ENCODE measurements at places on chromosomes 4 and X.

DNA sequence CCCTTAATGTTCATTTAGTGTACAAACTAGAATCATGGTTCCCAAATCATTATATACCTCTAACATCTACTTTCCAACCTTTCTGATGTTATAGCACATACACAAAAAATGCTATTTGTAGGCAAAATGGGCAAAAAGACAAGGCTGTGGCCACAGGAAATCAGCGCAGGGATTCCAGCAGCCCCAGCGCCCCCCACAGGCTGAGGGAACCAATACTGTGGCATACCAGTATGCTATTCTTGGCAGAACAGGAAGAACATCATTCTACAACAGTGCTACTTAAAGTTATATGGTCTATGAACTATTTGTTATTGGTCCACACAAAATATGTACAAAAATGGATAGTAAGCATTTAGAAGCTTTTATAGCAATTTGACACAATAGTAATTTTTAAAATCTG lies 25.3 kb downstream of the STEEP1 start:
- no peak for DNase-seq
- H3K27me3 ChIP-seq = no peaks in the 10 kb centered on the region
- no peaks in the 10 kb centered on the region for H3K36me3 ChIP-seq

DNA sequence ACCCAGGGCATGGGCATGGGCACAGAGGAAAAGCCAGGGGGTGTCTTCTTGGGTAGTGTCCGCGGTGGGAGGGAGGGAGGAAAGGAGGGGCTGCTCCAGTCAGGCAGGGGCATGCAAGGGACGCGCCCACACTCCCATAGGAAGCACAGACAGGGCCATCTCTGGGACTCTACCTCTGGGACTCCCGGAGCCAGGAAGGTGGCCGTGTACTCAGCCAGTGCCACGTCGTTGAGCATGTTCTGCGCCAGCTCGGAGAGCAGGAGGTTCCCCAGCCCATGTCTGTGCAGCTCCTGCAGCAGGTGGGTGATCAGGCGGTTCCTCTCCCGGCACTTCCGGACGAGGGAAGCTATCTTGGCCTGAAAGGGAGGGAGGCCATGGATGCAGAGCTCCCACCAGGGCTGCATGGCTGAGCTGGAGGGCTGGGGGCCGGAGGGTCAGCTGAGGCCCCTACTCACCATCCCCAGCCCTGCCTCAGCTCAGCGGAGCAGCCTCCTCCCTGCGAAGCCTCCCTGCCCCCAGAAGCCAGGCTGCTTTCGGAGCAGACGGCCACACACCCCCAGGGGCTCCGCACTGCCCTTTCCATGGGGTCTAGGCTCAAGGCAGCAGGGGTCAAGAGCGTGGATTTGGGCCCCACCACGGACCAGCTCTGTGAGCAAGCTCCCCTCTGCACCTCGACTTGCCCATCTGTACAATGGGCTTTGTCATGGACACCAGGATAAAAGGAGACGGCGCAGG lies 44.6 kb downstream of the C4orf50 start:
- H3K4me3 ChIP-seq = no peak overlapping the region
- H3K4me1 ChIP-seq = no peaks in the 10 kb centered on the region
- H3K36me3 ChIP-seq = no peaks in the 10 kb centered on the region
- no peak overlapping the region for H3K27ac ChIP-seq
- H3K27me3 ChIP-seq = no peaks in the 10 kb centered on the region

GRCh38 chr4:177937041-177937440 lies 494.8 kb upstream of the AGA start:
- DNase-seq = no peak
- no peak overlapping the region for H3K27ac ChIP-seq
- no peaks in the 10 kb centered on the region for H3K36me3 ChIP-seq
- H3K4me1 ChIP-seq = no peaks in the 10 kb centered on the region

DNA sequence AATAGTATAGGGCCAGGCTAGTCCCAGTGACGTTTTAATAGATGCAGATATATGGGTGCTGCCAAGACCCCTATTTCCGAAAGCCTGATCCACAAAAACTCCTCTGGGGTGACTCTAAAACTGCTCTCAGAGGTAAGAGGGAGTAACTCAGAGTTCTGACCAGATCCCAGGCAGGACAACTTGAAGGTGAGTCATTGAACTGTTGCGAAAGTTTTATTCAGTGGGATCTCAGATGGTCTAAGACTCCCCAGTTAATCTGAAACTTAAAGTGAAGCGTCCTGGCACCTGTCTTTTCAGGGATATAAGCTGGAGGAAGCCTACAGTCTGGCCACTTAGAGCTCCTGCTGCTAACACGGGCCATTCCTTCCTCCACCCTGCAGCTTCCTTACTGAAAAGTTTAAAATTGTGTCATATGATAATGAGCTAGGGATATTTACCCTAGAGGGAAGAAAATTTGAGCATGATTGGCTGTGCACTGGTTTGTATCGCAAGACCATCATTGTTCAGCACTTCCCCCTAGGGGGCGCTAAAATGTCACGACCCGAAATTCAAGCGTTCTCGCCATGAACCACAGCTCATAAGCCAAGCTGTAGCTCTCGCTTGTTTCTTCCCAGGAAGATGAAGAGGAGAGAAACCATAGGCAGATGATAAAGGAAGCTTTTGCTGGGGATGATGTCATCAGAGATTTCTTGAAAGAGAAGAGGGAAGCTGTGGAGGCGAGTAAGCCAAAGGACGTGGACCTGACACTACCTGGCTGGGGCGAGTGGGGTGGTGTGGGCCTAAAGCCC lies 19.5 kb downstream of the UTP14A start:
- H3K4me3 ChIP-seq = no peak overlapping the region
- peak; percentile 82 for DNase-seq
- H3K4me1 ChIP-seq = no peaks in the 10 kb centered on the region
- no peak overlapping the region for H3K27ac ChIP-seq
- H3K27me3 ChIP-seq = no peaks in the 10 kb centered on the region

DNA sequence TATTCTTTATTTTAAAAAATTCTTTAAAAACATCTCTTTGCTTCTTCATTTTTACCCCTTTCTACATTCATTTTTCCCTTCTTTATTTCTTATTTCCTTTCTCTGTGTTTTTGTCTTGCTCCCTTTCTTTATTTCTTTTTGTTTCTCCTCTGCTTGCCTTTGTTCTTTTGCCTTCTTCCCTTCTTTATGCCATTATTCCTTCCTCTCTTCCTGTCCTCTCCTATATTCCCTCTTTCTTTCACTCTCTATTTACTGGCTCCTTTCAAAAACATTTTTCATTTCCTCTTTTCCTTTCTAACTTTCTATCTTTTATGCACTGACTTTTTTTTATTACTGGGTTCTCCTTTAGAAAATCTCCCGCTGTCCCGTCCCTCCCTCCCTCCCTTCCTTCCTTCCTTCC lies 102.2 kb downstream of the RBMX2 start:
- H3K4me3 ChIP-seq = no peak overlapping the region
- DNase-seq = no peak
- no peaks in the 10 kb centered on the region for H3K27me3 ChIP-seq
- H3K27ac ChIP-seq = no peak overlapping the region

DNA sequence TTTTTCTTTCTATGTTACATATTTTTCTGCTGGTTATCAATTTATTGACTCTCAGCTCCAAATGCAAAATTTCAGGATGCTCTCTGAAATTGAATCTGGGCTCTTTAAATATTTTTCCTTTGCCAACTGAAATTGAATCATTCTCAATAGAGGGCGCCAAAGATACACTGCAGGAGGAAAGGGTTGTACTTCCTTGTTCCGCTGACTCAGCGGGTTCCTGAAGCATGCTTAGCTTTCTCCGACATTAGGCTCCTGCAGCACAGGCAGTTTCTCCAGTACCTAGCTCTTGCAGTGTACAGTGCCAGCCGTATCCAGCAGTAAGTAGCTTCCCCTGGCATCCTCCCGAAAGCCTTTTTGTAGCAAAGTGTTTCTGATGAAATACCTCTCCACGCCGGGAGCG lies 28.8 kb upstream of the CFAP47 start:
- H3K4me1 ChIP-seq = no peaks in the 10 kb centered on the region
- no peak for DNase-seq
- H3K27ac ChIP-seq = no peak overlapping the region
- H3K36me3 ChIP-seq = no peaks in the 10 kb centered on the region
- H3K4me3 ChIP-seq = no peak overlapping the region

GRCh38 chr4:23734000-23734399 lies 155.8 kb downstream of the PPARGC1A start:
- no peak overlapping the region for H3K27ac ChIP-seq
- no peak for DNase-seq
- no peak overlapping the region for H3K4me3 ChIP-seq
- H3K4me1 ChIP-seq = no peaks in the 10 kb centered on the region

- H3K4me1 ChIP-seq = no peaks in the 10 kb centered on the region
- peak; percentile 66 for DNase-seq
- H3K27ac ChIP-seq = no peak overlapping the region
- H3K36me3 ChIP-seq = no peaks in the 10 kb centered on the region
These were observed 203.6 kb downstream of the SPRY1 start for GRCh38 chr4:123599920-123600810.

- H3K27ac ChIP-seq = no peak overlapping the region
- H3K36me3 ChIP-seq = no peaks in the 10 kb centered on the region
- no peak overlapping the region for H3K4me3 ChIP-seq
- no peaks in the 10 kb centered on the region for H3K27me3 ChIP-seq
These were observed 569.1 kb upstream of the GRID2 start for GRCh38 chr4:91734682-91735081.

DNA sequence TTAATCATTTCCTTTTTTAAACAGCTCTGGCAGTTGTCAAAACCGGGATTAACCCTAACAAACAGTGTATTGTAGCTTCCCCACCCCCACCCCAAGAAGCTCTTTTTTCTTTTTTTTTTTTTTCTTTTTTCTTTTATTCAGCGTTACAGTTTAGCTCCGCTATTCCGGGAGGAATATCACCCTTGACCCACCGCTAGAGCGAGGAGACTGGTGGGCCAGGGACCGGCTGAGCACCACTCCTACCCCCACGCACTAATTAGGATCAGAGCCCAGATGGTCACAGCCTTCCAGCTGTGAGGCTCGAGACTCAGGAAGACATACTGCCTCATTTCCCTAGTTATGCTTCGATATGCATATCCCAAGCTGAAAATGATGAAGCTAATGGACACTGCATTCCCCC lies 2.0 kb downstream of the PARM1 start:
- no peaks in the 10 kb centered on the region for H3K36me3 ChIP-seq
- H3K27me3 ChIP-seq = no peaks in the 10 kb centered on the region
- DNase-seq = no peak
- peak overlapping the region; percentile 92 for H3K27ac ChIP-seq
- no peaks in the 10 kb centered on the region for H3K4me1 ChIP-seq
- peak overlapping the region; percentile 58 for H3K4me3 ChIP-seq

GRCh38 chr4:139562067-139562684 lies 6.2 kb upstream of the SETD7 start:
- no peaks in the 10 kb centered on the region for H3K27me3 ChIP-seq
- DNase-seq = no peak
- H3K36me3 ChIP-seq = no peaks in the 10 kb centered on the region
- no peaks in the 10 kb centered on the region for H3K4me1 ChIP-seq
- H3K4me3 ChIP-seq = no peak overlapping the region

GRCh38 chr4:77348815-77349214 lies 191.8 kb downstream of the CCNG2 start:
- no peak for DNase-seq
- no peak overlapping the region for H3K27ac ChIP-seq
- H3K4me3 ChIP-seq = no peak overlapping the region
- no peaks in the 10 kb centered on the region for H3K36me3 ChIP-seq

- DNase-seq = no peak
- no peak overlapping the region for H3K4me3 ChIP-seq
- peaks cover 19% of the 10 kb centered on the region for H3K4me1 ChIP-seq
- H3K36me3 ChIP-seq = no peaks in the 10 kb centered on the region
These were observed 37.7 kb downstream of the FRYL start for GRCh38 chr4:48742412-48742811.

- no peaks in the 10 kb centered on the region for H3K27me3 ChIP-seq
- peak overlapping the region; percentile 58 for H3K4me3 ChIP-seq
- no peaks in the 10 kb centered on the region for H3K36me3 ChIP-seq
- peak overlapping the region; percentile 76 for H3K27ac ChIP-seq
- peaks cover 12% of the 10 kb centered on the region for H3K4me1 ChIP-seq
These were observed 964 bp downstream of the VEGFC start for GRCh38 chr4:176791591-176792325.

GRCh38 chr4:143286701-143287571 lies 49.7 kb upstream of the GAB1 start:
- H3K36me3 ChIP-seq = no peaks in the 10 kb centered on the region
- H3K4me3 ChIP-seq = no peak overlapping the region
- peak overlapping the region; percentile 57 for H3K27ac ChIP-seq
- DNase-seq = no peak
- peaks cover 26% of the 10 kb centered on the region for H3K4me1 ChIP-seq
- no peaks in the 10 kb centered on the region for H3K27me3 ChIP-seq

DNA sequence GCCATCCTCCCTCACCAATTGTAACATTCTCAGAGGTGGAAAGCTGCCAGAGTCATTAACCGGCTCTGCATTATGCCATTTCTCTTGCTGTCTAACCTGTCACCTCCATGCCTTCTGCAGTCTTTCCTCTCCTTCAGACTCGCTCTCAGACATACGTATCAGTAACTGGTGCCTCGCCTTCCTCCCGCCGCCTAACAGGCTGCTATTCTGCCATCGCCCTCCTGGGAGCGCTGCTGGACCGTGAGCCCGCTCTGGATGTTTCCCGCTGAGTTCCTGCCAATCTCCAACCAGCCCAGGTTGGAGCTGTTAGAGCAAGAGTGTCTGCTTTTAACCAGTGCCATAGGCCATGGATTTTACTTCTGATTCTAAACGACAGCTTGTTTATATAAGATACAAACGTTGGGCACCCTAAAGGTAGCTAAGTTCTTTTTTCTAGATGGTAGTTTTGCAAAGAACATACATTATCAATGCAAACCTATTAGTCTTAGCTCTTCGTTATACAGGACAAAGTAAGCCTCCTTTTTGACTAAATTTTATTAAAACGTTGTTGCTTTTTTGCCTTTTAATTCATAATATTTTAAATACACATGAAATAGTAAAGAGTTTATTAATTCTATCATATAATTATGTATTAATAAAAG lies 59.5 kb upstream of the NEIL3 start:
- no peaks in the 10 kb centered on the region for H3K4me1 ChIP-seq
- no peak overlapping the region for H3K27ac ChIP-seq
- H3K4me3 ChIP-seq = no peak overlapping the region
- DNase-seq = peak; percentile 72
- H3K27me3 ChIP-seq = no peaks in the 10 kb centered on the region
- no peaks in the 10 kb centered on the region for H3K36me3 ChIP-seq

DNA sequence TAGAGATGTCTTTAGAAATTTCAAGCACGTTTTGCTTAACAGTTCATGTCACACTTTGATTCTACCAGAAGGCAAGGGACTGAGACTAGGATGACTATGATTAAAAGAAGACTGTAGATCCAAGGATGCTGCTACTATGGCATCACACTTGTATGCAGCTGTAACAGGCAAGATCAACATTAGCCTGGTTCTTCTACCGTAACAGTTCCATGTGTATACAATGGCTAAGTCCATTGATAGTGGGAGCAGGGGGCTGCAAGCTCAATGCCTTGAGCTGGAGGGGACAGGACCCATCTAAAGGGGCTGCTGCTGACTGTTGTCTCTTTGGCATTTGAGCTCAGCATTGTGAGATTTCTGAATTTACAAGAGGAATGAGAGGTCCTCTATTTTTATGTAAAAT lies 212.0 kb downstream of the APBB2 start:
- H3K36me3 ChIP-seq = no peaks in the 10 kb centered on the region
- H3K4me3 ChIP-seq = no peak overlapping the region
- H3K27me3 ChIP-seq = no peaks in the 10 kb centered on the region
